ENCODE measurements at places on chromosomes 13 and 19. TPM values are rescaled to one million over a fixed set of nuclear protein-coding genes. Genes with fewer than 3 reads are reported as not detected.

F2RL3 gene
- total RNA-seq: 0.71 TPM

F7 gene
- not detected for total RNA-seq

AMER2 gene
- total RNA-seq: not detected

CCNA1 gene
- total RNA-seq: 127 TPM

B3GNT3 gene
- not detected for total RNA-seq

CEACAM1 gene
- 0.46 TPM for total RNA-seq

GRCh38 chr13:43528992-43529391 lies 257.8 kb downstream of the ENOX1 start:
- no peak for DNase-seq

- no peak for DNase-seq
These were observed 27.8 kb downstream of the OPA3 start for GRCh38 chr19:45556835-45557234.

DNA sequence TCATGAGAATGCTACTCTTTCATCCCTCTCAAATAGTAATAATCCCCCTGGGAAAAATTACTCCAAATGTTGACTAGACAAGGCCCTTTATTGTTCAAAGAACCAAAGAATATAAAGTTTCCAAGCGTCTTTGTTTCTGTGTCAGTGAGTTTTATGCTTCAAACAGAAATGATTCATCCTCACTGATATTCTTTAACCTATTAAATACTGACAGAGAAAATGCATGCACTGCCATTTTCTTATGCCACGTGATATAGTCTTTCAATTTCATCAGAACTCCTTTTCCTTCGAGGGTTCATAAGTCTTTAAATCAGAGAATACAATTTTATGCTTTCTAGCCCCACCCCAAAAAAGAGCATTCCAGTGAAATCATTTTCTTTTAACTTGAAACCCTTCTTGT lies 211.6 kb downstream of the SHISA2 start:
- no peak for DNase-seq

DNA sequence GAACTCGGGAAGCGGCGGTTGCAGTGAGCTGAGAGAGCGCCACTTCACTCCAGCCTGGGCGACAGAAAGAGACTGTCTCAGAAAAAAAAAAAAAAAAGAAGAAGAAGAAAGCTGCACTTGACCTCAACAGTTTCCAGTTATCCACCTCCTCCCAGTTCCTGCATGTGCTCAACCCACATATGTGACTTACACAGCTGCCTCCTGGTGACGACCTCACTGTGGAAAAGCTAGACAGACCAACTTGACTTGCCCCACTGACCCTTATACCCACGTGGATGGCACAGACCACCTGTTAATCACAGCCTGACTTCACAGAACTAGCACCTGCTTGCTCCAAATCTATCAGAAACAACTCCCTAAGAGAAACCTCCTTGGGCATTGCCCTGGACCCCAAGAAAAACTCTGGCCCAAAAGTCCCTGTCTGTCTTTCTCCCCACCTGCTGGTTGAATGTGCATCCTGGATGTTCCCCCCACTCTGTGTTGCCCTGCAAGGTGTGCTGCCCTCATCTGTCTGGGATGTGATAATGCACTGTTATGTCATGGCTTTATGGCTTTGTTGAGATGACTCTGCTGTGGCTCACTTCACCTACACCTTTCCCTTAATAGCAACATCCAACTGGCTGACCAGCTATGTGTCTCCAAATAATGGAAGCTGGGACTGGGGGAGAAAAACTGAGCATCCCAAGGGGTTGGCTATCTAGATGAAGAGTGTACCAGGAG lies 2.8 kb downstream of the ZNF20 start:
- DNase-seq: no peak

DNA sequence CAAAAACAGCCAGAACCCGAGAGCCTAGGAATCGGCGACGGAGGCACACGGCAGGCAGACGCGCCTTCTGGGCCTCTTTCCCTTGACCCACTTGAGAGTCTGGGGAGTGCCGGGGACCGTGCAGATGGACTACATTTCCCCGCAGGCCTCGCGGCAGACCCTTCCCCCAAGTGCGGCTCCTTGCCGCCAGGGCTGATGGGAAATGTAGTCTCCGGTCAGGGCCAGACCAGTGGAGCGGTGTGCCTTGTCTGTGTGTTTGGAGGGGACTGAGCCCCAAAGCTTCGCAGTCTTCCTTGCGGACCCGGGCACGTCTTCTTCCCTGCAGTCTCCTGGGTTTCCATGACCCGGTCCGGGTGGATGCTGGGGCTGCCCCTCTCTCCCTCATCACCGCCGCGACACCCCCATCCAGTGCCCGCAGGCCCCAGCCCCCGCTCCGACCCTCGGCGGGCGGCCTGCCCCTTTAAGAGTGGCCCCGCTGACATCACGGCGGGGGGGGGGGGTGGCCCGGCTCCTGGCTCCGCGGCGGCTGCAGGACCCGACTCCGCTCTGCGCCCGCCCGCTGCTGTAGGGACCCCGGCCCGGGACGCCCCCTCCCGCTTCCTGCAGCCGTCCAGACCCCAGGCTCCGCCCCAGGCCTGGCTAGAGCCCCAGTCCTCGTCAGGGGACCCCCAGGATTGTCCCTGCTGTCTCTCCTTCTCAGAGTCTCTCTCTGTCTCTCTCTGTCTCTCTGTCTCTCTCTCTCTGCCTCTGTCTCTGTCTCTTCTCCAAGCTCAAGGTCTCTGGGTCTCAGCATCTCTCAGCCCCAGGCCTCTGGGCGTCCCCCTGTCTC lies 758 bp upstream of the CACNG7 start:
- DNase-seq: no peak

DNA sequence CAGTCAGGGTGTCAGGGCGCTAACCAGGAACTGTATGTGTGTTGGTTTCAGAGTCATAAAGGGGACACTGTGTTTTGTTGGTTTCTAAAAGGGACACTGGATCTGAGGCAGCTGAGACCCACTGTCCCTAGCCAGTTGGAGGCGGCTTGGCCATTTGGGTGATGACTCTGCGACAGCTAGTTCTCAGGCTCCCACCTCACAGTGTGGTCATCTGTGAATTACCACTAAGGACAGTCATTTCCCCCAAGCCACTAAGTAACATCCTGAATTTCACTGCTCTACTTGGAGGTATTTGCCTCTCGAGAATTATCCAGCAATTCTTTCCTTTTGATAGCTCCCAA lies 51.5 kb downstream of the EPS15L1 start:
- no peak for DNase-seq

DNA sequence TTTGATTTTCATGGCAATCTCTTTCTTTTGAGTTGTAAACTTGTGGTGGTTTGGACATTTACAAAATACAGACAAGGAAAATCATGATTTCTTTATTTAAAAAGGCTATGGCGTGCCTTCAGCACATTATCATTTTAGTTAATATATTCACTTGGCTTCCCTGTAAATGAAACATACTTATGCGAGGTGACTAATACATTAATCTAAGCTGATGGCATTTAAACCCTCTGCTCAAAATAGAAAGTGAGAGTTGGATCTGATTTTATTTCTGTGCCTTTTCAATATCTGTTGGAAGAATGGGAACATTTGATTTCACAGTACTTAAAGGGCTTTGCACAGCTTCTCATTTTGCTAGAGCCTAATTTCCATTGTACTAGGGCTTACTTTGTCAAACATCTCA lies 289.8 kb downstream of the MTUS2 start:
- no peak for DNase-seq

- no peak for DNase-seq
These were observed 763.2 kb upstream of the SPRY2 start for GRCh38 chr13:81104035-81104715.

- DNase-seq: no peak
These were observed 51.8 kb downstream of the GADD45B start for GRCh38 chr19:2527686-2528085.

DNA sequence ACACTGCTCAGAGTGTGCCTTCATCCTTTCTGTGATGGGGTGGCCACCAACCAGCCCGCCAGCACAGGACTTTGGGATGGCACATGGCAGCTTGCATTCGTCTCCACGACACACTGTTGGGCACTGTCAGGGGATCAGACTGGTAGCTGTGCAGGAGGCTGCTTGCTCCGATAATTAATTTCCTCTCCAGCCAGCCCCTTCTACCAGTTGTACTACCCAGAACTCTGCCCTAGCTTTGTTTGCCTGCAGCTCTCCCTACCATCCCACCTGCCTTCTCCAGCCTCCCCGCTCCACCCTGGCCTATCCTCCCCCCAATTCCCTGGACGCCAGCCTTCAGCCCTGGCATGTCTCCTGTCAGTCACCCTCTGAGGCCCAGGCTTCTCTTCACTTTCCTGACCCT lies 228.3 kb downstream of the TSHZ3 start:
- DNase-seq: no peak

- no peak for DNase-seq
These were observed 32.7 kb downstream of the CLEC17A start for GRCh38 chr19:14615623-14616022.

GRCh38 chr19:54673222-54673621 lies 10.4 kb downstream of the LILRB4 start:
- DNase-seq: no peak

GRCh38 chr19:40174092-40174491 lies 17.1 kb upstream of the MAP3K10 start:
- DNase-seq: peak; percentile 47

DNA sequence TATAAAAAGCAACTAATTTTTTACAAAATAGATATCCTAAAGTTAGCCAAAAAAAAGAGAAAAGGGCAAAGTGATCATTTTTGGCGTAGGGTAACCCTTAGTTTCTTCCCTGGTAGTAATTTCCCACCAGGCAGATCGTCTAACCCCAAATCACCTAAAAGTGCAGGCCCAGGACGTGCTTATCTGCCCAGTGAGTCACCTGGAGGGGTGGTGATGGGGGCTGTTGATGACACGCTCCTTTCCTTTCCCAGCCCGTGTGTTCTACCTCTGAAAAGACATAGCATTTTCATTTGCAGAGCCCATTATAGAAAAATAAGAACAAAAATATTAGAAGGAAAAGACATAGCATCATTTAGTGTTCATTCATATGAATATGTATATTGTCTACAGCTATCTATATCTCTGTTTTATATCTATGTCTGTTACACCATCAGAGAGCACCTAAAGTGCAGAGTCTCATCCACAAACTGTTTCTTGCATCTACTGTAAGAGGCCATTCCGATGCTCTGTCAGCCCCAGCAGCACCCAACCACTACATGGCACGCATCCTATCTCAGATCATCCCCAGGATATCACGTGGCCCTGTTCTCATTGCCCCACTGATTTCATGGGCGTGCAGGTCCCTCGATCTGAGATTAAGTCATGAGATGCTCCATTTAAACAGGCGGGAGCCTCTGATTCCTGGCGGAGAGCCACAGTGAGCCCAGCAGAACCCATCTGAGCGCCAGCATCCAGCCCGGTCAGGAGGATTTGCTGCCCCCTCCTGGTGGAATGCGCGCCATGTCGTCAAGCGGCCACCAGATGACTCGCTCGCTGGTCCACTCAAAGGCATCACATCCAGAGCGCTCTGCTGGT lies 8.5 kb upstream of the LILRB3 start:
- DNase-seq: peak; percentile 40

DNA sequence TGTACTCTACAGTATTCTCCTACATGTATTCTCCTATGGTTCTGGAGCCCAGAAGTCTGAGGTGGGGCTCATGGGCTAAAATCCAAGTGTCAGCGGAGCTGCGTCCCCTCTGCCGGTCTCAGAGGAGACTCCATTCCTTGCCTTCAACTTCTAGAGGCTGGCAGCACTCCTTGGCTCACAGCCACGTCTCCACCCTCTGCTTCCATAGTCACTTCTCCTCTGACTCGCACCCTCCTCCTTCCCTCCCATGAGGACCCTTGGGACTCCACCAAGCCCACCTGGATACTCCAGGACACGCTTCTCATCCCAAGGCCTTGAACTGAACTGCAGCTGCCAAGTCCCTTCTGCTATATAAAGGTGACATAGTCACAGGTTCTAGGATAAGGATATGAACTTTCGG lies 27.8 kb downstream of the DHRS12 start:
- no peak for DNase-seq

- no peak for DNase-seq
These were observed 1.0 kb upstream of the REX1BD start for GRCh38 chr19:18587561-18587960.

DNA sequence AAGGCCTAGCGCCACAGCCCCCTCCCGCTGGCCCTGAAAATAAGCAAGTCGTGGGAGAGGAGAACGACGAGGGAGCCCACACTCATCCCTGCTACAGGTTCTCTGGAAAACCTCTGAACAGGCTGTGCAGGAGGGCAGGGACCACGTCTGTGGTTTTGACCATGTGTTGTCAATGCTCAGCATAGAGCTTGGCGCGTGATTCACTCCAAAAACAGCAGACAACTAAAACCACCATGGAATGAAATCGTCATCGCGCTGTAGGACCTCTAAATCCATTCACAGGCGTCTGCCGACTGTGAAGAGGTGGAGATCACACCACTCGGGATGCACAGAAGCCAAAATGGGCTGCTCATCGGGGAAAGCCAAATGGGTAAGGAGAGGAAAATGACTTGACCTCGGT lies 121.3 kb downstream of the COL4A1 start:
- no peak for DNase-seq

DNA sequence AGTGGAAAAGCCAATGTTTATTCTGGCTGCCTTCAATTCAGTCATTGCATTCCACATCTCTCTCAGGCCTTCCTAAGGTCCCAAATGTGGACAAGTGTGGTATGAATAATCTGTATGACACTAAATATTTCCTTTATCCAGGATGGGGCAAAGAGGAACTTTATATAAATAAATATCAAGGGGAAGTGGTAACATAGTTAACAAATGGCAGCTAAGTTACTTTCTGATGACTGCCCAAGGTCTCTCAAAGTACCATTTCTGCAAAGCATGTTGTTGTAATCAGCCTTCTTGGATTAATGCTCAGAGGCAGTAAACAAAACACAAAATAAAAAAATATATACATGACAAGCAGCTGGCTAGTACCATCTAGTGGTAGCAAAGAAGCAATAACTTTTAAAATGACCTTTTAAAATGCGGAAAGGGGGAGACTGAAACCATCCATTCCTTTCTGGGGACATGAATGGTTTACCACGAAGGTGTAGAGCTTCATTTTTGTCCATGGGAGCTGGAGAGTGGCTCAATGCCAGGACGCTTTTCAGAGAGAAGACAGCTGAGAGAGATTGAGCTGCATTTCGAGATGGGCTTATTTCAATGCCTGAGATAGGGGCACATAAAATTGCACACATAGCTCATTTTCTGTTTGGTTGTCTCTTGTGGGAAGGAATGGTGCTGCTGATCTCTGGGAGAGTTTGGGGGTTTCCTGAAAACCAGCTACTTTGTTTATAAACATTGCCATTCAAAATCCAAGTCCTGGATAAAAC lies 259.2 kb downstream of the RFC3 start:
- DNase-seq: no peak

GRCh38 chr13:70905035-70905434 lies 796.8 kb upstream of the KLHL1 start:
- no peak for DNase-seq

- no peak for DNase-seq
These were observed 541.0 kb downstream of the FGF9 start for GRCh38 chr13:22211876-22212275.

All from pulmonary artery endothelial cell (primary cell).